GM12864 (cell line): ENCODE measurements at places on chromosomes 11 and 22.
A peak's percentile ranks its signal among the peaks of the same experiment; 100 is the strongest.

DNA sequence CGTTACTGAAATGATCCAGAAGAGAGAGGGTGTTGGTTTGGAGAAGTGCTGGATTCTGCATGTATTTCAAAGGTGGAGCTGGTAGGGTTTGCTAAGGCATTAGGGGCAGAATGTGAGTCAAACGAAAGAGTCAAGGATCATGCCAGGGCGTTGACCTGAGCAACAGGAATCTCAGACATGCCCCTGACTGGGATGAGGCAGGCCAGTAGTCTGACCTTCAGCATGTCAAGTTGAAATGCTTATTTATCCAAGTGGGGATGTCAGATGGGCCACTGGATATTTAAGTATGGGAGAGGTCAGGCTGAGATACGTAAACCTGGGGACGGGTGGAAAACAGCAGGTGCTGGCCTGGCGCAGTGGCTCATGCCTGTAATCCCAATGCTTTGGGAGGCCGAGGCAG is 2.7 kb upstream of the TSGA10IP start:
- DNase-seq, result no peak

DNA sequence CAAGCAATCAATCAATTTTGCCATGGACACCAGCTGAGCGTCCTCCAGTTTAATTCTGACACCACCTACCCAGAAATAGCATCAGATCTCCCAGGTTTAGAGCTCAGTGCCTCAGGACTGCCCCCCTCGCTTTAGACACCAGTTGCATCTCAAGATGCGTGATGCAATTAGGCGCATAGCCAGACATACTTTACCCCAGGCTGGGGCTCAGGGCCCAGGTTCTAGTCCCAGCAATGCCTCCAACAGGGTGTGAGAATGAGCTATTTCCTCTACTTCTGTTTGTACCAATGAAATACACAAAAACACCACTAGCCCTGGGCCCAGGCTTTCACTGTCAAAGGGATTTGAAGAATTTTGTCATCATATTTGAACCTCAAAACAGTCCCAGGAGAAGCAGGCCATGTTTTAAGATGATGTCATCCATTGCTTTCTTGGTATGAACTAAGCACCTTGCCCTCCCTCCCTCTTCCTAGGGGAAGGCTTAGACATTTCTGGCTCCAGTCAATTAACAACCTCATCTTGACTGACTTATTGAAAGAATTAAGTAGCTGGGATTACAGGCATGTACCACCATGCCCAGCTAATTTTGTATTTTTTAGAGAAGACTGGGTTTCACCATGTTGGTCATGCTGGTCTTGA is 61.5 kb upstream of the INCENP start:
- no peak for DNase-seq

GRCh38 chr11:122951211-122951610 is 30.4 kb downstream of the BSX start:
- no peak for DNase-seq

DNA sequence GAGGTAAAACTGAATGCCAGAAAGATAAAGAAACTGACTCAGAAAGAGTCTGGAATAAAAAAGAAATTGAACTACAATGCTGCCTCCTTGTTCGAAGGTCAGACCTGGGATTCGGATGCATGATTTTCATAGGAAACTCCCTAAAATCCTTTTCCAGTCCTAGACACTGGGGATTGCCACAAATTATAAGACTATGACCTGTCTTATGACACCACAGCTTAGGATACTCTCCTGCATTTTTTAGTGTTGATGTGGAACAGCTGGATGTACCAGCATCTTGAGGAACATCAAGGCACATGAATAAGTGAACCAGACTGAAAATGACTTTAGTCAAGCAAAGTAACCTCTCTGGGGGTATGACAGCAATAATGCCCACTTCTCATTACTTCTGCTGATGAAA is 9.0 kb downstream of the KIRREL3 start:
- no peak for DNase-seq

GRCh38 chr11:87809256-87809655 is 366.0 kb downstream of the RAB38 start:
- DNase-seq, result no peak

GRCh38 chr11:61174273-61174672 is 13.0 kb upstream of the VPS37C start:
- no peak for DNase-seq

DNA sequence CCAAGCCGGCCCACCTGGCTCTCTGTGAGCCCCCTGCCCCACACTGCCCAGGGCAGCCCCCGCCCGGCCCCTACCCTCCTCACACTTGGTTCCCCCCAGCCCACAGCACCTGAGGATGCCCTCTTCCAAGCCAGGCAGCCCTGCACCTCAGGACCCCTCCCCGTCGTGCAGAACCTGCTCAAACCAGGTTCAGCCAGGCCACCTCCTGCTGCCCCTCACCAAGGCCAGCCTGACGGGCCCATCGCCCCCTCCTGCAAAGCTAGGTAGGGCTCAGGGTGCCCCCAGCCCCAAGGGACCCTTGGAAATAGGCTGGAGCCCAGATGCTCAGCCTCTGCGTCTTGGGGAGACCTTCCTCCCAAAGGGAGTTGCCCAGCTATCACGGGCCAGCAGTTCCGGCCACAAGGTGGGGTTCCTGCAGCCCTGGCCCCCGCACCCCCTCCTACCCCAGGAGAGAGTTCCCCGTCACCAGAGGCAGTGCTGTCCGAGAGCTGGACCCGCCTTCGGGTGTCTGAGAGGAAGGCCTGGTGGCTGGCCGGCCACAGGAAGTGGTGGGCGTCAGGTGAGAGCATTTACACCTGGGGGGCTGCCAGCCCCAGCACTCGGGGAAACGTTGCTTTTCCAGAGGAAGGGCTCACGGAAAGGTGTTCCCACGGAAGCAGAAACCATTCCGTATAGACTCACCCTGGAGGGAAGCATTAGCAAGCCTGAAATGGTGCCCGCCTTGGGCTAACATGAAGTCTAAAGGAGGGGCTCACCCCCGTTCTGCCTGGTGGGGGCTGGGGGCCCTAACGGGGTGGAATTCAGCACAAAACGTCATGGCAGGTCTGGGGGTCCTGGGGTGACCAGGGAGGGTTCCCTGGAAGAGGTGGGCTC is 3.2 kb upstream of the SYT8 start:
- no peak for DNase-seq

- DNase-seq, result no peak
Measured at GRCh38 chr11:94636388-94636949, 69.3 kb downstream of the PIWIL4 start.

- no peak for DNase-seq
Measured at GRCh38 chr11:66676931-66677598, 622 bp downstream of the RBM4B start.

DNA sequence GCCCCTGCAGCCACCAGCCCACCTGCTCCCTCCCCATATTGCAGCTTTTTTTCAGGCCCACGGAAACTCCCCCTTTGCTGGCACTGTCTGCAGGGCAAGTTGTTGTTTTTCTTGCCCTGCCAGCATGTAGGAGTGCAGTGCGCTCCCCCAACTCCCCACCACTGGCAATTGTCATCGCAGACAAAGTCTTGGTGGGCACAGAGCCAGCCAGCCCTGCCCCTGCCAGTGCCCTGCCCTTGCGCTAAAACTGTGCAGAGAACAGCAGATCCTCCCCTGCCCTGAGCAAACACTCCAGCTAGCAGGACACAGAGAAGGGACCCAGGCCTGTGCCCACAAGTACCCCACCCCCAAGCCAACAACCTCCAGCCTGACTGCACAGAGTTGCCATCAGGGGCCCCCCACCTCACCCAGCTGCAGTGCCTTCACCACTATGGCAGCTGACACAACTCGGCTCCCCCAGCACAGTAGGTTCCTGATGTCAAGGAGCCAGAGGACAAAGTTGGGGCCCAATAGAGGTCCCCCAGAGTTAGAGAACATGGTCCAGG is 158.1 kb upstream of the ARHGAP42 start:
- no peak for DNase-seq

GRCh38 chr11:12119502-12119901 is 9.1 kb downstream of the MICAL2 start:
- DNase-seq, result no peak

DNA sequence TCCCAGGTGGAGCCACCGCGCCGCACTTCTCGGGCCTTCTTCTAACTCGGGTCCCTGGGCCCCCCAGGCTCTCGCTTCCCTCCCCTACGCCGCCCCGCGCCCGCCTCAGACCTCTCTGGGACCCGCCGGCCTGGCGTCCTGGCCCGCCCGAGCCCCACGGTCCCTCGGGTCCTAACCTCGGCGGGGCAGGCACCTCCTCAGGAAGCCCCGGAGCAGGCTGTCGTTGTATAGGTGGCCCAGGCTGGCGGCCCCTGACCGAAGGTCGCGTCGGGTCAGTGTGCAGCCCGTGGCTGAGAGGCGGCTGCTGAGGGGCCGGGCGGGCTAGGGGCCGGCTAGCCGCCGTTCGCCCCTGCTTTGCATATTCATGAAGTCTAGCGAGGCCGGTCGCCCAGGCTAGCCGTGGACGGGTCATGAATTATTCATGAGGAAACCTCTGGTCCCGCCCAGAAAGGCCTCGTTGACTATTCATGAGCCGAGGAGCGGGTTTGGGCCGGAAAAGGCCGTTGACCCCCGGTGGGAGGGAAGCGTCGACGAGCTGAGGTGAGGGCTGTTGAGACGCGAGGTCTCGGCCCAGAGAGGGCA is at the start of gene HORMAD2:
TSS of gene HORMAD2 (plus strand) at position 513 of the 582 bp plus-strand sequence. CDS start 13,489 bp downstream, outside the sequence.
- peak; percentile 36 for DNase-seq

GRCh38 chr11:93481279-93481678 is 61.9 kb downstream of the SMCO4 start:
- DNase-seq, result no peak

DNA sequence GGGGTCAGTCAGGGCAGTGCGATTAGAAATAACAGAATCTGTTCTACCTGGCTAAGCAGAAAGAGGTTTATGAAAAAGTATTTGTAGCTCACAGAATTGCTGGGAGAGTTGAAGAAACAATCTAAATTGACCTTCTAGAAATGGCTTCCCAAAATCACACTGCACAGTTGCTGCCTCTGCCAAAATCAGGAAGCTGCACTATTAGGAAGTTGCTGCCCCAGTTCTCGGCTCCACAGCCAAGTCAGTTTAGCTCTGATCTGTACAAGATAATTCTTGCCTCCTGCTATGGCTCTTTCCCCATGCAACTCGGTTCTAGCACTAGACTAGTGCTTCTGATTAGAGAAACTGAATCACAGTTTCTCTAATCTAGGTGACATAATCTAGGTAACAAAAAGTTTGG is 16.0 kb upstream of the CCDC90B start:
- no peak for DNase-seq

DNA sequence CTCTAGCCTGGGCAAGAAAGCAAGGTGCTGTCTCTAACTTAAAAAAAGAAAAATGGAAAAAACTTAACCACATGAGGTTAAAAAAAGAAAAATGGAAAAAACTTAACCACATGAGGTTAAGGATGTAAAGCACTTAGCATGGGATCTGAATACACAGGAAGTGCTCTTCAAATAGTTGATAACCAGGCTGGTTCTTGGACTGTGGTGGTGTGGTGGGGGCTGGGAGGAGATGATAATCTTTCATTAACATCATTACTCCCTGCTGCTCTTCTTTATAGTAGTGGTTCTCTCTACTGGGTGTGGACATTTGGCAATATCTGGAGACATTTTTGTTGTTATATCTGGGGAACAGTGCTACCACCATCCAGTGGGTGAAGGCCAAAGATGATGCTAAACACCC is 88.4 kb downstream of the TTC17 start:
- DNase-seq, result no peak

DNA sequence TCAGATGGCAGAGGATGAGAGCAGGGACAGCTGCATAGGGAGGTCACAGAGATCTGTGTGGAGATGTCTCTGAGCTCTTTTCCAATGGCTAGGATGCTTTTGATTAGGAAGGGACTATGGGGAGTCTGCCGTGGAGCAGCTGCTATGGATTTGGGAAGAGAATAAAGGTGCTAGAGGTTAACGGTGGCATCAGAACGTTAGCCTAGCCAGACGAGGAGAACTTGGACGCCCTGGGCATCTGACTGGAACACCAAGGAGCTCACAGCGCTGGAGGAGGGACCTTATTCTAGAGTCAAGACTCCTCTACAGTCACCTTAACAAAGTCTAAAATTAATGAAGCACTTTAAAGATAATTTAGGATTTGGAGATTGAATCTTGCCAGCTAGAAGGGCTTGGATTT is 157.2 kb upstream of the B3GAT1 start:
- DNase-seq, result no peak

DNA sequence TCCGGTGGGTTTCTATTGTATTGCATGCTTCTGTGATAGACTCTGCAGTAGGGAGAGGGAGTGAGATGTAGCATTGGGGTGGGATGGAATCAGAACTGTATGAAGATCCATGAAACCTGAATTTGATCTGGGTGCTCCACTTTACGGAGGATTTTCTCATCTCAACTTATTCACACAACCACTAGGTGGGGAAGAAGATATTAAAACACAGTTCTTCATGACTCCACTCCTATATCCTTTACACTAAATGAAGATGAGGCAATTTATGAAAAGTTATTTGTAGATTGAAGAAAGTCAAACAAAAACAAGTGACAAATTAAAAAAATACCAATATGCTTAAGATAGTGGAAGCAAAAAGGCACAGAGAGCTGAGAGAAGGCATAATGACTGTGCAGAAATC is 92.6 kb upstream of the PDGFD start:
- no peak for DNase-seq

- DNase-seq, result no peak
Measured at GRCh38 chr11:126844789-126845188, 155.8 kb downstream of the KIRREL3 start.

DNA sequence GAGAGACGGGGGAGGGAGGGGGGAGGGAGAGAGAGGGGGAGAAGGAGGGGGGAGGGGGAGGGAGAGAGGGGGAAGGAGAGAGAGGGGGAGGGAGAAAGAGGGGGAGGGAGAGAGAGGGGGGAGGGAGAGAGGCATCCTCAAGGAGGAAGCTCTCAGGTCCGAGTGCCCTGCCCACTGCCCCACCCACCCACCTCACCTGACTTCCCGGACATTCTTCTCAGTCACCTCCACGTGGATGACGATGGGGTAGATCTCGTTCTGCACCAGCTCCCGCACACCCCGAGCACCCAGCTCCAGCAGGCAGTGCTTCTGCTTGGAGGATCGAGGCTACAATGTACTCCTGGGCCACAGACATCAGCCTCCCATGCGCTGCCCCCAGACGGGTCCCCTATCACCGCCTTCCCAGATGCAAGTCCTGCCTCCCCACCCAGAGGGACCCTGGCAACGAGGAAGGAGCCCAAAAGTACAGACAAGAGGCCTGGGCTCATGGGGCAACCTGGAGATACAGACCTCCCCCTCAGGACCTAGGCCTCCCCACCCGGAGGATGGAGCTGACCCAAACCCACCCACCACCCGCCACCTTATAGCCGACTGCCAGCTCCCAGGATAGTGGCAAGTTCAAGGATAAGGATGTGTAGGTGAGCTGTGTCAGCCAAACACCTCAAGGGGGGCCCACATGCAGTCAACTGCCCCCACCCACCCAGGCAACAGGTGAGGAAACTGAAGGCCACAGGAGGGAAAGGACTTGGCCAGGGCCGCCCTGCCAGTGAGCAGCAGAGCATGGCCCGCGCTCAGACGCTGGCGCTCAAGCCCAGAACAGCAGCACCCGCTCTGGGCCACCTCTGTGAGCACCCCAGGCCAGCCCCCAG is 5.6 kb upstream of the MFNG start:
- no peak for DNase-seq

DNA sequence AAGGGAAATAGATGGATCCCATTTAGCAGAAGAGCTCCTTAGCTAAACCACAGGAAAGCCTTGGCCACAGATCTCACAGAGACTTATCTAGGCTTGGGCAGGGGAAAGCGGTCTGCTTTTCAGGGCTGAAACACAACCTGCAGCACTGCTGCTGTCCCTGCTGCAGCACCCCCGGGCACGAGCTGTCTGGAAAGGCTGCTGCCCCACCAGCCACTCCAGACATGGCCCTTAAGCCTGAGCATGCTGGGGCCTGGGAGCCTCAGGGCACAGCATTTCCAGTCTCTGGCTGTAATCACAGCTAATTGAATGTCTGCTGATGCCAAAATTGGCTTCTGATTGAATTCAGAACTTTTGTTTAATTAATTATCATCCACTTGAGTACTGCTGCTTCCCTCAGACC is 115.0 kb downstream of the TMPRSS5 start:
- DNase-seq, result no peak
